ENCODE measurements at places on chromosomes 6 and 20.

DNA sequence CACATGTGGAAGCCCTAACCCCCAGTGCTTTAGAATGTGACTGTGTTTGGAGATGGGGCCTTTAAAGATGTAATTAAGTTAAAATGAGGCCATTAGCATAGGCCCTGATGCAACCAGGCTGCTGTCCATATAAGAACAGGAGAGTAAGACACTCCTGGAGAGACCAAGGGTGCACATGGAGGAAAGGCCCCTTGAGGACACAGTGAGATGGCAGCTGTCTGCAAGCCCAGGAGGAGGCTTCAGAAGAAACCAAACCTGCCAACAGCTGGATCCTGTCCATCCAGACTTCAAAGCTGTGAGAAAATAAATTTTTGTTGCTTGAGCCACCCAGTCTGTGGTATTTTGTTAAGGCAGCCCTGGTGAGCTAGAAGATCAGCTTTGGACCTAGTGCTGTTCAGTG, 16.8 kb upstream of the SNRPB2 start:
- DNase-seq, result no peak

GRCh38 chr20:1895674-1896483, 672 bp downstream of the SIRPA start:
- no peak for DNase-seq

DNA sequence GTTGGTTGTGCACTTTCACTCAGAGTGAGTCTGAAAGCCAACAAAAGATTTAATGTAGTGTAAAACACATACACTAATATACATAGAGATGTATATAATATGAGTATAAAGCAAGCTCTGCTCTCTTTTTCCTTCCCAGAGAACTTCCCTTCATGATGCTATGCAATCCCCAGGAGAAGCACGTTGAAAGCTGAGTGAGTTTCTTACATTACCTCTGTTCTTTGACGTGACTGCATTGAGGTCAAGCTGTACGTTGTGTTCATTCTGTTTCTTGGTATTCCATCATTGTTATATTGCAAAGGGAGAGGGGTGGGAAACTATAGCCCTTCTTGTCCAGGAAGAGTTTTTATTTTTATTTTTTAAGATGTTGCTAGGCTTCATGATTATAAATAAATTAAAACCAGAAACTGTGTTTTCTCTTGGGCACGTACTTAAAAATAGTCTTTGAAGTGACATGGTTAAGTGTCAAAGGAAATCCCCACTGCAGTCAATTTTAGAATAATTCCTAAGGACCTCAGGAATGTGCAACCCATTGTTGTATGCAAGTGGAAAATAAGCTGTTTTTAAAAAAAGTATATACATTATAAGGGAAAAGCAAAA, 651.0 kb downstream of the CD109 start:
- DNase-seq, result no peak

GRCh38 chr6:73024598-73024997, 200.7 kb downstream of the KHDC1L start:
- no peak for DNase-seq

- no peak for DNase-seq
These were observed 1.3 kb downstream of the NUP153 start for GRCh38 chr6:17705428-17705777.

DNA sequence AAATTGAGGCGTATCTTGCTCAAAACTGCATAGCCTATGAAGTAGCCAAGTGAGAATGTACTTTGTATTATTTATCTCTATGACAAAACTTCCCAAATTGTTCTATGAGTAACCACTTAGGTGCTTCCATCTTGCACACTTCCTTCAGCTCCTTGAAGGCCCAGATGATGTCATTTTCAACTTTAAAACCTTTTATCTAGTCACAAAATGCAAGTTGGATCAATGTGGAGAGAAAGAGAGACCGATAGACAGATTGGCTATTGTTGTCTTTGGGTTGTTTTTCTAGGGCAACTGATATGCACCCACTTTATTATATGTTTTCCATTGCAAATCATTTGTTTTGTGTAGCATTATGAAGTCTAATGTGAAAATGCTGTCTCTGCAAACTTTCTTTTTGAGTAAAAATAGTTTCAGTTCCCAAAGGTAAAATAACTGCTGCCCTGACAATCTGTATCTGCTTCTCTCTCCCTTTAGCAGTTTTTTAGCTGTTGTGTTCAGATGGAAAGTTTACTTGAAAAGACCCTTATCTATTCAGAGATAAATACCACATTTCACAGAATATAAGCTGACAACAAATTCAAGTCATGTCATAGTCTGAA, 73.7 kb upstream of the CITED2 start:
- no peak for DNase-seq

- DNase-seq, result no peak
These were observed 186.1 kb upstream of the SLC24A3 start for GRCh38 chr20:19026121-19026878.

DNA sequence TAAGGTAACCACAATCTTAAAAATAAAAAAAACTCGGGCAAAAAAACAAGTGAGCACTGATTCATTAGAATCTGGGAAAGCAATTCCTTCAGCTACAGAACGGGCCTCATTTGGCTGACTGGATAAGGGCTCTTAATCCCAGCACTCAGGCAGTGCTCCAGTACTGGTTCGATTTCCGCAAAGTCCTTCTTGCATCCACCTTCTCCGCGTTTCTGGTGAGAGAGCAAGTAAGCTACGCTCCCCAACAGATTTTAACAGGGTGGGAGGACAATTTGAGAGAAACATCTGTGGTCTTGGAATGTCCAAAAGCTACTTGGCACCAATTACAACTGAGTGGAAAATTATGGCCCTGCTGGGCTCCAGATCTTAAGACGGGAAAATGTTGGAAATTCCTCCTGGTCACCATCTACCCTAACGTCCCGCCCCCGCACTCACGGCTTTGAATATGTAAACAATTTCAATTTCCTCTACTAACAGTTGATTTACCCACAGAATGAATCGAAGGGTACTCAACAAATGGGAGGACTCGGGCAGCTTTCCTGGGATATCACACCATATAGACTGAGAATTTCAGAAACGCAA, 18.1 kb upstream of the ZSCAN9 start:
- no peak for DNase-seq

DNA sequence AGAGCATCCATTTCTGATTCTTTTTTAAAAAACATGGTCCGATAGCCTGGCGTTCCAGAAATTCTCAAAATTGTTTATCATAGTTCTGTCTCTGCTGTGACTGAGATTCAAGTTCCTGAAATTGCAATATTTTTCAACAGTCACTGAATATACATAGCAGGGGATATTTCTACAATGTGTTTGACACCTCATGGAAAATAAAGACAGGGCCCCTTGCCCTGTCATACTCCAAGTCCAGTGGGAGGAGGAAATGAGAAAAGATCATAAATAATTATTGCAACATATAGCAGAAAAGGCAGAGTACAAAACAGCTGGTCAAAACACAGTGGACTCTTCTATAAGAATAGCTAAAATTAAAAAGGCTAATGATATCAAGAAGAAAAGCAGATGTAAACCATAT, 234.8 kb upstream of the SPTLC3 start:
- DNase-seq, result no peak

DNA sequence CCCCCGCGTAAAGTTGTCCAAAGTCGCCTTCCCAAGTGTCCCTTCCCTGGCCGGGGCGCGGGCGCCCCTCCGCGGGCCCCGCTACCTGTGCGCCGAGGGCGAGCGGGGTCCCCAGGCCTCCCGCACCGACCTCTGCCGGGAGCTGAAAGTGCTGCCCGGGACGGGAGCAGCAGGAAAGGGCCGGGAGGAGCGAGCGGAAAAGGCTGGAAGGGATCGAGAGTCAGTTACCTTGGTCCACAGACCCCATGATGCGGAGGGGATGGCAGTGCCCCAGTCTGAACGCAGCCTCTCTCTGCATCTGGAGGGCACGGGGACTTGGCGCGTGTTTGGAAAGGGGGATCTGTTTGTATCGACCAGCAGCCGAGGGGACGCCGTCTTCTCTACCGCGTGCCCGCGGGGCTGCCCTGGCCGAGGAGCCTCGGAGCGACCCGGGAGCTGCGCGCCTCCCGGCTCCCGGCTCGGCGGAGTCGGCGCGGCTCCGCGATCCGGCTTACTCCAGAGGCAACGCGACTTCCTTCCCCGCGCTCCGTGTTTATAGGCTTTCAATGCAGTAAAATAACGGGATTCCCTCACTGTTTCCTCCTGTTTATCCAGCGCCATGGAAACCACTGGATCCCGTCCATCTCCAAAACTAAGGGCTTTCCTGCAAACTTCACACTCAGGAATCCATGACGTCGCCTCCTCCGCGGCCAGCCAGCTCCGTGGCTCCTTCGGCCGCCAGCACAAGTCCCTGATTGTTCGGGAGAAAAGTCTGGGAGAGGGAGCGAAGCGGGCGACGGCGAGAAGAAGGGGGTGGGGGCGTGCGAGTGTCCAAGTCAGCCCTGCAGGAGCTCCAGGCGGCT, 20.0 kb upstream of the NFATC2 start:
- DNase-seq, result no peak

- DNase-seq, result no peak
These were observed 16.1 kb downstream of the CSNK2A1 start for GRCh38 chr20:527571-527886.

DNA sequence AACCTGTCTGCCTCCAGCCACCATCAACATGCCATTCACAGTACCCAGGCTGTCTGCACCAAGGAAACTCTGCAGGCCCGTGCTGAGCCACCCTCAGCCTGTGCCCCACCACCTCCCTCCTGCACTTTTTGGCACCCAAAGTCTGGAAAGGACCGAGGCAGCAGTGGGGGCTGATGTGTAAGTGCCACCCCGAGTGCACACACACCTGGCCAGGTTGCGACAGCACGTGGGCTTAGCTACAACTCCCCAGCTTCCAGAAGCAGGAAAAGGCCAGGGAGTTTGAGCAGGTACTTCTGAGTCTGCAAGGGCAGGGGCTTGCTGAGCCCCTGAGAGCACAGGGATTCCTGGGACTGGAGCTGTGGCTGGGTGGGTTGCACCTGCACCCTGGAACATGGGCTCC, 303.3 kb upstream of the OPRM1 start:
- DNase-seq, result no peak

DNA sequence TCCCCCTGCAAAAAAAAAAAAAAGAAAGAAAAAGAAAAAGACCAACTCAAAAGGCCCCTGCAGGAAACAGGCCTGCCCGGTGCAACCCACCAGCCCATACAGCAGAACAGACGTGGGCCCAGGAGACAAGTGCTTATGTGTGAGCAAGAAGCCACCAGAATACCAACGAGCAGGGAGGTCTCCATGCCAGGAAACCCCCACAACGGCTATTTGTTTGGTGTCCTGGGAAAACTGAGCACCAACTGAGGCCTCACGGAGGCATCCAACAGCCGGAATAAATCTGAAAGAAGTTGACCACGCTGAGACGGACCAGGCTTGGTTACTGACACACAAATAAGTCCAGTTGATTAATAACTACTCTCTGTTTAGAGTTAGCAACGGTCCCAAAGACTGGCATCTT, 29.7 kb downstream of the PTPRT start:
- no peak for DNase-seq

- DNase-seq, result no peak
These were observed 6.4 kb upstream of the BACH2 start for GRCh38 chr6:90303039-90303438.

DNA sequence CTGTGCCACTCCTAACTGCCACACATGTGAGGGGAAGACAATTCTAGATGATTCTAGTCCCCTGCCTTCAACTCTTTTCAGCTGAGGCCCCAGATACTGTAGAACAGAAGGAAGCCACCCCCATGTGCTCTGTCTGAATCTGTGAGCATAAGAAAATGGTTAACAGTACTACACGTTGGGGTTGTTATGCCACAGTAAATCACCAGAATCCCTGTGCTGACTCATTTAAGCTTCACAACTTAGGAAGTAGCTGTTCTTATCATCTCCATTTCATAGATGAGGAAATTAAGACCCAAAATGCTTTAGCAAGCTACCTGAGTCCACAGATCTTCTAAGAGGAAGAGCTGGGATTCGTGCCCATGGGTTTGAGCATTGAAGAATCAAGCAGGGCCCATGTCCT, 27.4 kb upstream of the SCRT2 start:
- DNase-seq, result no peak

- DNase-seq, result no peak
These were observed 13.0 kb downstream of the ZC3H12D start for GRCh38 chr6:149471801-149472200.

GRCh38 chr6:3036861-3037637, 31.2 kb upstream of the RIPK1 start:
- no peak for DNase-seq

GRCh38 chr20:64062276-64062595, 762 bp upstream of the TCEA2 start:
- no peak for DNase-seq

DNA sequence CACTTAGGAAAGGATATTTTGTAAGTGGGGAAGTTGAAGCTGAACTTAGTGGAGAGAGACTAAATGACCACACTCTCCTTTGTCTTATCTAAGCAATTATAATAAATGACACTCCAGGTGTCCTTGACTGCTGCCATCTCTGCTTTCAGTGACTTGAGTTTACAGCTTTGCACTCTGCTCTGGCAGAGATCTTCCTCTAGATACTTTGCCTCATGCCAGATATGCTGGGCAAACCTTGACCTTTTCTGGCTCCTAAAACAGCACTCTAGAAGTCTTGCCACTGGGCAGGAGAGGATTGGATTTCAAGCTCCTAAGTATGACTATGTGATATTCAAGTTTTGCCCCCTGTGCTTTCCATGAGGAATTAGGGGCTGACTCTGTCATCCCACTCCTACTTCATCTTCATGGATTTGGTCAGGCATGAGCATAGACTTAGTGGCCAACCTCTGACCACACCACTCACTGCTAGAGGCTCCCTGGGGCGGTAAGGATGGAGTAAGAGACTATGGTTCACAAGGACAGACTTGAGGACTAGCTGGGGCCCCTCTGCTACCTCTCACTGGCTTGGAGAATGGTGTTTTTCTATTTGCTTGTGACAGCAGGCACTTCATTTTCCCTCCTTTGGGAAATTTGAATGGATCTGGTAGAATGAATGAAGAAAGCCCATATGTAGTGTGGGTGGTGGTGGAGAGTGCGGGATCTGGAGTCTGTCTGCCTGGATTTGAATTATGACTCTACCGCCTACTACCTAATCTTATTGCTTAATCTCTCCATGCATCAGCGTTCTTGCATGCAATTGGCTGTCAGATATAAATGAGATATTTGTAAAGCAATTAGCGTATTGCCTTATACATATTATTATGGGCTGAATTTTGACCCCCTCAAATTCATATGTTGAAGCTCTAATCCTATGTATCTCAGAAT, 191.4 kb downstream of the REV3L start:
- DNase-seq, result no peak

DNA sequence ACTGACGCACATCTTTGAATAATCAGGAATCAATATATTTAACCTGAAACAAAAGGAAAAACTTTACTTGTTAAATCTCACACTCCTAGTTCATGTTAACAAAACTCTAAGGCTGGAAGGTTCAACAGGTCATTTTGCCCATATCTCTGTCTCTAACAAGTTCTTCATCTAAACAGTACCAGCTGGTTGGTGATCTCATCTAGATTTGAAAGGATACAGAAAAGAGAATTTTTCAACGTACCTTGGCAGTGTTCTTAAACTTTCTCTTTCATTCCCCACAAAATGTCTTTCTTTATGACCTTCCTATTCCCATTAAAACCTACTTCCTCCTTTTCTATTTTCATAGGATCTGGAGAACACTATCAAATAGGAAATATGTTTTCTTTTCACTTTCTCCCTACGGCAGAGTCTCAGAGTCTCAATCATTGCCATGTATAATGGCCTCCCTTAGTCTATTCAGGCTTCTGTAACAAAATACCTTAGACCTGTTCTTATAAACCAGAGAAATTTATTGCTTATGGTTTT, 111.3 kb downstream of the TBX18 start:
- no peak for DNase-seq

GRCh38 chr6:20335872-20336271, 65.8 kb upstream of the E2F3 start:
- no peak for DNase-seq

GRCh38 chr6:125245109-125245508, 56.7 kb downstream of the HDDC2 start:
- DNase-seq, result no peak

All from SK-N-MC (cell line).